ENCODE measurements at places on chromosomes 11 and 22.

- DNase-seq: no peak
Observed at GRCh38 chr11:124633355-124633754, 10.7 kb downstream of the TBRG1 start.

GRCh38 chr22:28279888-28280287 is 360.8 kb upstream of the PITPNB start:
- no peak for DNase-seq

DNA sequence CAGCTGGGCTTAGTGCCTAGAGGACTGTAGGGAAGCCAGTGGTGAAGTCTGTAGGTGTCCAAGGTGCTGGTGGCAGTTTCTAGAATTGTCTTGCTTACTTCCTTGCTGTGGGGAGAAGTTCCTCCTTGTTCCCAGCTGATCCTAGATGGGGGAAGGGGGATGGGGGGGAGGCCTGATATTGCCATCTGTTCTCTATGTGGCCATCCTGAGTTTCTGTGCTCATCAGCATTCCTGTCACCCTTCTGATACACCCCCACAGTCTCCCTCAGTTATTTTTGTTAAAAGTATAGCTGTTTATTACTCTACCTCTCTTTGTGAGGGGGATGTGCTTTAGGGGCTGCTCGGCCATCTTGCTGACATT is 36.5 kb downstream of the MADD start:
- no peak for DNase-seq

- no peak for DNase-seq
Observed at GRCh38 chr11:96794152-96794551, 404.3 kb downstream of the JRKL start.

DNA sequence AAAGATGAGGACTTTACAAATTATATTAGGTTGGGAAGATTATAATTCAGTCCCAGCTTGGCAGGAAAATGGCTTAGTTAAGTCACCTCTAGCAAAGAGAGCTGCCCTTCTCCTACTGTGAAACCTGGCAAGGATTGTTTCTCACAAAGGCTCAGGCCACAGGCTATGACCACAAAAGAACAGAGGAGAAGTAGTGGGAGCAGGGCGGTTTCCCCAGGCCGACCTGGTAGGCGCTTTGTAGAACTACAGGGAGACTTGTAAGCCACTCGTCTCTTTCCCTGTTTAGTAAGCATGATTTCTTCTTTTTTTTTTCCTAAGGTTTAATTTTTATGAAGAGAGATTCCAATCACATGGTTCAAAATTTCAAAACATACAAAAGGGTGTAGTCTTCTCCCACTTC is 4.6 kb downstream of the SNAP29 start:
- no peak for DNase-seq

DNA sequence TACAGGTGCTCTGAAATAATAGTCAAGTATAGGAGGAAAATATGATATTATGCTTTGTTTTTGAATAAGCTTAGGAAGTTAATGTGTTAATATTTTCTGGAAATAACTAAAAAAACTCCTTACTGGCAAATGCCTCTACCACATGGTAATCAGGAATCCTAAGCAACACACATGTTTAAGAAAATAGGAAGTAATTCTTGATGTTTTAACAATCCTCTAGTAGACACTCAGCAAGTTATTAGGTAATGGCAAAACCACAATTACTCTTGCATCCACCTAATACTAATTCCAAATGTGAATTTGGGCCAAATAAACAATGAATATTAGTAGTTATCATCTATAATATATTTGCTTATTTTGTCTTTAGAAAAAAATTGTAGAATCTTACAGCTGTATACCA is 53.6 kb downstream of the SLC35F2 start:
- no peak for DNase-seq
